ENCODE measurements at places on chromosomes 5 and 9. TPM values are rescaled to one million over a fixed set of nuclear protein-coding genes. Genes with fewer than 3 reads are reported as not detected.

Gene FGFR4
- 8.8 TPM for total RNA-seq

Gene CARTPT
- not detected for total RNA-seq

Gene AGTPBP1
- total RNA-seq = 9.1 TPM

Gene SECISBP2
- total RNA-seq = 23.5 TPM

Gene RNF183
- total RNA-seq = not detected

Measured in bronchus fibroblast of lung (primary cell).